ENCODE measurements at places on chromosomes 4 and X.

DNA sequence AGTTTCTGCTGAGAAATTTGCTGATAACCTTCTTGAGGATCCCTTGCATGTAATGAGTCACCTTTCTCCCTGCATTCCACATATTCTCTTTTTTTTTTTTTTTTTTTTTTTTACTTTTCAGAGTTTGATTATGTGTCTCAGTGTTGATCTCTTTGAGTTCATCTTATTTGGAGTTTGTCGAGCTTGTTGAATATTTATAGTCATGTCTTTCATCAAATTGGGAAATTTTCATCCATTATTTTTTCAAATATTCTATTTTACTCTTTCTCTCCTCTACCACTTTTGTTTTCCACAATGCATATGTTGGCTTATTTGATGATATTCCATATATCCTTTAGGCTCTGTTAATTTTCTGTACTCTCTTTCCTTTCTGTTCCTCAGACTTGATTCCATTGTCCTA lies 136.1 kb downstream of the MAD2L1 start:
- DNase-seq = no peak

- no peak for DNase-seq
Observed at GRCh38 chr4:174259580-174259979, 23.9 kb downstream of the FBXO8 start.

GRCh38 chr4:183783991-183784553 lies 121.0 kb upstream of the STOX2 start:
- peak; percentile 47 for DNase-seq

DNA sequence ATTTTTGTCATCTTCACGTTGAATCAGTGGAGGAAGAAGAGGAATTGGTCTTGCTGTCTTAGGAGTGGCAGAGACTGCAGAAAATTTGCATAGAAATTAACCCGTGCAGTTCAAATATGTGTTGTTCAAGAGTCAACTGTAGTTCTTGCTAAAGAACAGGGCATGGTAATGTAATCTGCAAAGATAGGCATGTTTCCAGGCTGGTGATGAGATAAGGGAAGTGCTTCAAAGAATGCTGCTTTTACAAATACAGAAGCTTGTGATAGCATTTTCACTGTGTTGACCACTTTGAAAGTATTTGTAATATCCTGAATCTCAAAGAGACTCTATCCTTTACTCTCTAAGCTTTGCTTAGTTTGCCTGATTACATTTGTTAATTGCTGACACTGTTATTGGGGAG lies 60.1 kb downstream of the PRRG1 start:
- no peak for DNase-seq

DNA sequence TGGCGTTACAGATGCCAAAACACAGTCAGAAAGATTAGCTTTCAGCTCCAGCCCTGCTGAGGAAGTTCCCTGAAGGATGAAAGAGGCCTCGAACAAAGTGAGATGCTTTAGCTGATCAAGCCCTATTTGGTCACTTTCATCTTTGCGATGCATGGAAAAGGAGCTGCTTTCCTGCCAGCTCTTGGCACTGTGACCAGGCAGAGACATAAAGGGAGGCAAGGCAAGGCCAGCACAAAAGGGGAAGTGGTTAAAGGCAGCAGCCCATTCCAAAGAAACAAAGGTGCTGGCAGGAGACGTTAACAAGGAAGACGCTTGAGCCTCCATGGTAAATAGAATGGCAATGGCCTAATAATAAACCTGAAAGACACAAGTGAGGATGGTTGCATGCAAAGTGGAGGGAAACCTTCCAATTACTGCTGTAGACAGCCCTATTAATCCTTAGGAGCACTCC lies 617.1 kb upstream of the INTU start:
- DNase-seq = no peak

- DNase-seq = no peak
Observed at GRCh38 chrX:9258421-9259104, 206.3 kb upstream of the TBL1X start.

- no peak for DNase-seq
Observed at GRCh38 chr4:54852054-54852453, 194.3 kb downstream of the KIT start.

DNA sequence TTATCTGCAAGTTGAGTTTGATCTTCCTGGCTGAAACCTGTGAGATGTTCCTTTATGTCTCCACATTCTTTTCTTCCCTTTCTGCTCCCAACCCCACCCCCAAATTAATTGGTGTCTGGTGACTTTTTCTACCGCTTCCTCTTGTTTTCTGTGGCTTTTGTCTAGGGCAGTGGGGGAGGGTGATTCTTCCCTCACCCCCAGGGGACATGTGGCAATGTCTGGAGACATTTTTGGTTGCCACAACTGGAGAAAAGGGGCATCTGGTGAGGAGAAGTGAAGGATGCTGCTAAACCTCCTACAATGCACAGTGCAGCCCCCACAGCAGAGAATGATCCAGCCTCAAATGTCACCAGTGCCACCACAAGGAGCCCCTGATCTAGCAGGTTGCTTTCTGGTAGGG lies 152.9 kb downstream of the NHS start:
- DNase-seq = no peak

DNA sequence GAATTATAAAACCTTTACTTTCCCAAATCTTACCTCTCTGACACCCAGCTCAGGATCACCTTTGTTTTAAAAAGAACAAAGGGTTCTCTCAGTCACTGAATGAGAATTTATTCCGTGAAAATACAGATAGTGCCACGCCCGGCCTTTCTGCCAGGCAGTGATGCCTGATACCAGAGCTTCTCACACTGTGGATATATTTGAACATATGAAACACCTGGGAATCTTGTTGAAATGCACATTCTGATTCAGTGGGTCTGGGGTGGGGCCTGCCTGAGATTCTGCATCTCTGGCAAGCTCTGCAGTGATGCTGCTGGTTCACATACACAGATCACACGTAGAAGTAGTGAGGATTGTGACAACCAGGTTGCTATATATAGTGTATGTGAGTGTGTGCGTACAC lies 46.0 kb downstream of the ELOVL6 start:
- DNase-seq = no peak

DNA sequence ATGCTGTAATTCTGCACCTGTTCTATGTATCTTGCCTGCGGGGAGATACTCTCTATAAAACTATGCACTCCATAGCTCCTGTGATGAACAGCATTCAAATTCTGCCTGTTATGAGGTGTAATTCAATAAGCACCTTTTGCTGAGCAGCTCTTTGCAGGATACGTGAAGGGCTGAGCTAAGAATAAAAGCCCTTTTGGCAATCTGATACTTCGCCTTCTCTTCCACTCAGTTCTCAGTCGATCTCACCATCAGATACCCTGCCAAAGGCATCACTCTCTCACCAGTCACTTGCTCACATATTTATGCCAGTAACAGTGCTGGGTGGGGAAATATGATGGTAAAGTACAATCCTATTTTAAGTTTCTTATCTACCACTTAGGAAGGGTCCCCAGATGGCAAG lies 67.2 kb downstream of the RPS3A start:
- DNase-seq = no peak

DNA sequence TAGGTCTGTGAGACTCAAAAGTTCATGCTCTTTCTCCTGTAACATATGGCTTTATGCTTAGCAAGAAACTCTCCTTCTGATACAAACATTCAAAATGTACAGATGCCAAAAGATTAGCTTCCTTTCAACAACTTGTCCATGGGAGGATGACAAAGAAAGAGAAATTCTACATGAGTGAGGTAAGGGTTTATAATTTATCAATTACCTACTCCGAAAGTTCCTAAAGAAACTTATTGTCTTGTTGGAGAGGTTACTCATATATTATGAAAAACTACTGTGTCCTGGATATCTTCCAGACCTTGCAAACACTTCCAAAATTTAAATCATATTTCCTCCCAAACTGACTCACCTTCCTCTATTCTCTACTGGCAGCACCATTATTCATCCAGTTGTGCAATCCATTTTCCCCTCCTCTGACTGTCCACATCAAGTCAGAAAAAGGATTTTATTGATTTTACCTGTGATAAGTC lies 65.1 kb downstream of the ENPEP start:
- peak; percentile 97 for DNase-seq

GRCh38 chr4:120659616-120660170 lies 262.8 kb downstream of the PRDM5 start:
- DNase-seq = no peak

Measured in kidney tubule cell (primary cell).